ENCODE measurements at places on chromosomes 5 and 9.

- no peak for DNase-seq
These were observed 84.0 kb upstream of the NEURL1B start for GRCh38 chr5:172556971-172557461.

DNA sequence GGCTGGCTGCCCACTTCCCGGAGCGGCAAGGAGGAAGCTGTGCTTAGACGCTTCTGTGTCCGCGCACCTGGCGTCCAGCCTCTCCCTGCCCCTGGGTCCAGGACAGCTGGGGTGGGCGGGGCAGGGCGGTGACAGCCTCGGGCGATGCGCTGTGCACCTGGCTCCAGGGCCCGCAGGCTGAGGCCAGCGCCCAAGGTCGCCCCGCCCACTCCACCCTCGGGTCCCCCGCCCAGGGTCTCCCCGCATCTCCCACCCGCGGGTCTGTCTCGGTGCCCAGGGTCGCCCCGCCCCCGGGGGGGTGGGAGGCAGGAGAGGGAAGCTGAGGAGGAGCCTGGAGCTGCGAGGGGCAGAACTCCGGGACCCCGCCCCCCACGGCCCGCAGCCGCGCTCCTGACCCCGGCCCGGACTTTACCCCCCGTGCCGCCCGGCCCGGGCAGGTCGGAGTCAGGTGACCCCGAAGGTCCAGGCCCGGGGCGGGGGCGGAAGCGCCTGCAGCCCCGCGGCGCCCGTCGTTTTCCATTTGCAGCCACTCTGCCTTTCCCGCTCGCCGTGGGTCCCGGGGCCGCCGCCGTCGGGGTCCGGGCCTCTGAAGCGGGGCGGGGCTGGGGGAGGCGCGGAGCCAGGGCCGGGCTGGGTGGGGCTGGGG, at the start of gene ENTPD8:
ENTPD8 (minus strand) TSS at position 69 of the 646 bp plus-strand sequence. CDS start 3,072 bp downstream, outside the sequence.
- DNase-seq, result peak; percentile 86

DNA sequence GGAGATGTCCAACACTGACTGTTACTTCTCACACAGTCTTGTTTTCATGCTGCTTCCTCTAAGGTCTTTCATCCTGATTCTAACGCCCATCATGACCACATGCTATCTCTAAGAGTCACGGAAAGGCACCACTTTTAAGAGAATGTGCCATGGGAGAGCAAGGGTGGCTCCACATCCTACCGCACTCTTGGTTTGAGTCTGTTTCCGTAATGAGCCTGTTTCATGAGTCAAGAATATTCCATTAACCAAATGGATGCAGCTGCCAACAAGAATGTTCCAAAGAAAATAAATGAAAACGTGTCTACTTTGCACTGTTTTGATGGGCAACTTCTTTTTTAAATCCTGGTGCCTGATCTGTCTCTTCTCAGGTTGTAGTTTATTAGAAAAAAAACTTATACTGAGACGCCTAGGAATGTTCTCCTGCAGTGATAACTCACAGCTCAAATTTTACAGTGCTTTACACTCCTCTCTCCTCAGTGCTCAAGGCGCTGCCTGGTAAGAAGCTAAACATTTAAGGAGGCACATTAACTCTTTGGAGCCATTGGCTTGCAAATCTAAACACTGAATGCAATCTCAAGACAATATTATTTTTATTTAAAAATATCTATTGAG, 124.3 kb downstream of the FGF1 start:
- no peak for DNase-seq

DNA sequence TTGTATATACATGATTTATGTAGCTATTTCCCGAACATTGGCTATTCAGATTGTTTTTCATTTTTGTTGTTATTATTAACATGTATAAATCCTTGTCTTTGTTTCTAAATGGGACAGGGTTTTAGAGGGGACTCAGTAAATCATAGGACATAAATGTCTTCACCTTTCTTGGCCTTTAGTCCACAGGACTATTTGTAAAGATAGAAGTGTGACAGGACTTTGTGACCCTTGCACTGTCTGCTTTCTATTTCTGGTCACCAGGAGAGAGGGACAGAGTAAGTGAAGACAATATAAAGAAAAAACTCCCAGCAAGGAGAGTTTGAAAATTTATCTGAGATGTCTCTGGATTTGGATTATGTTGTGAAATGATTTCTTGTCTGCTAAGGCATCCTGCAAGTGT, 78.6 kb upstream of the GOLM1 start:
- DNase-seq, result no peak

GRCh38 chr5:10671041-10672008, 89.7 kb downstream of the DAP start:
- no peak for DNase-seq

- no peak for DNase-seq
These were observed 28.2 kb downstream of the TPPP start for GRCh38 chr5:664994-665360.

- no peak for DNase-seq
These were observed 191.4 kb upstream of the DAB2 start for GRCh38 chr5:39616131-39616530.

GRCh38 chr5:179954434-179954833, 46.7 kb upstream of the TBC1D9B start:
- DNase-seq, result no peak

- DNase-seq, result no peak
These were observed 56.3 kb downstream of the TMEM174 start for GRCh38 chr5:73229271-73229670.

DNA sequence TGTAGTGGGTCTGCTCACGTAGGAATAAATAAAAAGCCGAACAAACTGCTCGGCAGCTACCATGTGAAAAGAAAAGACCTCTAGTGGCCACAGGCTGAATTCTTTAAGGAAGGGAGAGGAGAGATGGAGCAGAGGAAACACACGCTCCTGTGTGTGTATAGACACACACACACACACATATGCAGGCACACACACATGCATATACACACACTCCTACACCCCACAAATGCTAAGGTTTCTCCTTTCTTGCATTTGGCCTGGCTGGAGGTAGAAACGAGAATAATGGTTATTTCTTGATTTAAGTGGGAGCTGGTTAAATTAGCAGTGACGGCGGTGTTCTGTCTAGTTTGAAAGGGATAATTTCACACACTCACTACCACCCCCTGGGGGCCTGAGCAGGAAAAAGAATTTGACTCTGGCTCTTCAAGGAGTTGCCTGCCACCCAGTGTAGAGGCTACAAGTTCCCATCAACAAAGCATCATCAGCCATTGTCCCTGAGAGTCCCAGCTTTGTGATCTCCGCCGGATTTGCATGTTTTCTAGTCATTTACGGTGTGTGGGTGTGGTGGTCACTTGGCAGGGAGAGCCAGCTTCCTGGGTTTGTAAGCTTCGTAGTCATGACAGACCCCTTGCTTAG, at the start of gene INSYN2B:
INSYN2B (minus strand) TSS at position 78 of the 636 bp plus-strand sequence. CDS start 96,597 bp downstream, outside the sequence.
- DNase-seq, result peak; percentile 81

All from glutamatergic neuron (in vitro differentiated cells).